ENCODE measurements at places on chromosomes 11 and 22.

DNA sequence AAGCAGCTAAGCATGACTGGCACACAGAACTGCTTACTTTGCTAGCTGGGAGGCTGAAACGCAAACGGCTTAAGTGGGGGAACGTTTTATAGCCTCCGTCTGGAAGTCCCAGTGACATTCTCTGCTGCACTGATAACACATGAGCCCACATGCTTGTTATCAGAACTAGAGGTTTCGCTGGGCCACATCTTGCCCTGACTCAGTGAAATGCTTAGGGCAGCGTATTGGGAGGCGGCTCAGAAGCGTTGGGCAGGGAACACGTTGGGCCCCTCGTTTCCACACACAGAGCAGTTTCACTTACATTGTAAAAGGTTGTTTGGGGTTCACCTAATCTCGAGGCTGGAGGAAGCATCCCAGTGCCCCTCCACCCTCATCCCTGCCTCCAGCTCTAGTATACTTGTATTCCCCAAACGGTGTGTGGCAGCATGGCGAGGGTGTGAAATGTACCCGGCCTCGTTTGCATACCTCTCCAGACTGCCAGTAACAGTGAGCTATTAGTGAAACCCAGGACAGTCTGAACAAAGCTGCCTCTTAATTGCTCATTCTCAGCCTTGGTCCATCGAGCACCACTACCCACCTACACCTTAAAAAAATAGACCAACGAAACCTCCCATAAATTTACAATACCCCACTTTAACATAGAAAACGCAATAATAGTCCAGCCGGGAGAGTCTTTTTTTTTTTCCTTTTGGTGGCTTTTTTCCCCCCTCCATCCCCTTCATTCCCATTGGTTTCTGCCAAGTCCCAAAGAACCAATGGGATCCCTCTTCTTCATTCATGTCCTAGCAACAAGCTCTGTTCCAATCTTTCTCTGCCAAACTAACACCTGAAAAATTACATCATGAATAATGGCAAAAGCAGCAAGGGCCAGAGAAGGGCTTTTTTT lies 218.8 kb upstream of the SORL1-AS1 start:
- no peak for DNase-seq

DNA sequence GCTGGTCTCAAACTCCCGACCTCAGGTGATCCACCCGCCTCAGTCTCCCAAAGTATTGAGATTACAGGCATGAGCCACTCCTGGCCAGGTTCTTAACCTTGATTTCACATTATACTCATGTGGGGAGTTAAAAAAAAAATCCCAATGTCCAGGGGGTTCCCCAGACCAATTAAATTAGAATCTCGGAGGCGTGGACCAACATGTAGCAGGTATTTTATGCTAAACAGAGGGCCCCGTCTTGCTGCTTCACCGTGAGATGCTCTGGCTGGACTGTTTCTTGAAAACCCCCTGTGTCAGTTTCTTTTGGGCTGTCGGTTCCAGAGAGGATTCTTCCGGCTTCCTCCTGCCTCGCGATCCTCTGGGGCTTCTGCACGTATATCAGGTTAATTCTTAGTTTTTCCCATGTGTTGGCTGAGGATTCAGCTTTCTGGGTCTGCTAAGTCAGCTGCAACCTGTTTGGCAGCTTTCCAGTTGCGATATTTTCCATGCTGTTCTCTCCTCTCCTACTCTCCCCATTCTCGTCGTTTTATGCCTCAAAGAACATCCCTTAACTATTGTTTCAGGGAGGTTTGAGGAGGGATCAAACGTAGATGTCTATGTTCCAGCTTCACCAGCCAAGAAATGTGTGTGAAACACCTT lies 50.6 kb upstream of the ACCSL start:
- DNase-seq: no peak

- DNase-seq: no peak
These were observed 110.2 kb downstream of the SWAP70 start for GRCh38 chr11:9774109-9774508.

DNA sequence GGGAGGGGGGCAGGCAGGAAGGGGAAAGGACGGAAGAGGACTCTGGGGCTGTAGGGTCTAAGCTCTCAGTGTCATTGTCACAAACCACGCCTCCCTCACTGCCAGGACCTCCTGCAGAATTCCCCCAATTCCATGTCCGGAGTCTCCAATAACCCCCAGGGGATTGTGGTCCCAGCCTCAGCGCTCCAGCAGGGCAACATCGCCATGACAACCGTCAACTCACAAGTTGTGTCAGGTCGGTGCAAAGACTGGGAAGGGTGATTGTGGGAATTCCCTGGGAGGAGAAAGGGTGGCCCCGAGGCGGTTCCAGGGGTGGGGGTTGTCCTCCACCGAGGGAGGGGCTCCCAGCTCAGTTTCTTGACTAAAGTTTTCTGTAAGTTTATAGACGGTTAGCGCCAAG lies 86.0 kb downstream of the FEZ1 start:
- no peak for DNase-seq

GRCh38 chr11:15988693-15989231 lies 367.6 kb downstream of the SOX6 start:
- DNase-seq: no peak

DNA sequence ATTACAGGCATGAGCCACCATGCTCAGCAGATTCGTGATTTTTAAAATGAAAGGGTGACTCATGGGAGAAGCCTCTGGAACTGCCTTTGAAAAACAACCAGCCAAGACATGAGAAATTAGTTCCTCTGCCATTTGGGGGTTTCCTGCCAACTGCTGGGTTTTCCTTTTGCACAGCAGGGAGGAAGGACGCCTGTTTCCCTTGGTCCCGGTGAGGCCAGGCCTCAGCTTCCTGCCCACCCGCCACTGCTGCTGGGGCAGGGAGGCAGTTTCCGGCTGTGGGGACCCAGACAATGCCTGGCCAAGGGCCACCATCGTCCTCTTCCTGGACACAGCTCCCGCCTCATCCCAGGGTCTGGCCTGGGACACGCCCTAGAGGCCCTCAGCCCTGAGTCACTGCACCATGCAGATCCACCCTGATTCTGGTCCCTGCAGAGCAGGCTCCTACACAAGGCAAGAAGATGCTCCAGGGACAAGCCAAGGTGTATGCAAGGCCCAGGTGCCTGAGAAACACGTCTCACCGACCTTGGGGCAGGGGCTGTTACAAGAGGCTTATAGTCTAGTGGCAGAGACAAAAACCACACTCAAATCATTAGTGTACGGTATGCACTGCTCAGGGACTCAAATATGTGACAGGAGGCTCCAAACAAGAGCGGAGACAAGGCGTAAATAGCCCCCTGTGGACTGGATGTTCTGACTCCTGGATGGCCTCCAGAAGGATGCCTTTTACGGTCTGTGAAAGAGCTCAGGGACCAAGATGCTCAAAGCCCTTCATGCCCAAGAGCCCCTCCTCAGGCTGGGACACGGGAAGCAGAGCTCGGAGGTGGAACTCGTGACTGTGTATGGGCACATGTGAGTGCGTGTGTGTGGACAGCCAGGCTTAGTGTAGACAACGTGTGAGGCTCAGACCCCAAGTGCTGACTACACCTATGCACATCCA lies 10.0 kb downstream of the PPM1F start:
- DNase-seq: no peak

DNA sequence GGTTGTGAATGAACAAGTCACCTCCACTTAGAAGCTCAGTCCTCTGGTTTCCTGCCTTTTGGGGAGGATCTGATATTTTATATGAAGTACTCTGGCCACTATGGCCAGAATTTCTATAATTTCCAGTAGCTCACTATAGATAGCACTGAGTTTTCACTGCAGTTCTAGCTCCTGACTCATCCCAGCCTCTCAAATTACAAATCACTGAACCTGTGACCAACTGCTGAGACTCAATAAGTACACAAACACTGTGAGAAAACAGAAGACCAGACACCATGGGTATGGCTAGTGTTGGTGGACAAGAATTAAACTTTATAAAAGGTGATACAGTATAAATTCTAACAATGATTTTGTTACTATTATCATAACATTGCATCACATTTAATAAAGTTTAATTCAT lies 47.1 kb upstream of the UCP3 start:
- DNase-seq: no peak

DNA sequence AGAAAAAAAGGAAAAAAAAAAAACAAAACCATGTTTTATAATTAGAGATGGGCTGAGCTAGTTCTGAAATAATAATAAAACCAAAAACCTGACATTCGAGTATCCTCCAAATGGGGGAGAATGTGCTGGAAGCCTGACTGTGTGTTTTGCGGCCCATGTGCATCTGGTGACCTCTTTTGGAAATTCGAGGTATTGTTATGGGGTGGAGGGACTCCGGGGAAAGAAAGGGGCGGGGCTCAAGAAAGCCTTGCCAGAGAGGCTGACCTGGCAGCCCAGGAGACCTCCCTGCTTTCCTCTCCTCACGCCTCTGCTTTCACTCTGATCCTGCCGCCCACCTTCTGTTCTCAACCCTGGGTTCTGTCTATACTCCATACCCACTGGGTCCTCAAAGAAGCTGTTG lies 72.9 kb downstream of the CTTN start:
- no peak for DNase-seq

DNA sequence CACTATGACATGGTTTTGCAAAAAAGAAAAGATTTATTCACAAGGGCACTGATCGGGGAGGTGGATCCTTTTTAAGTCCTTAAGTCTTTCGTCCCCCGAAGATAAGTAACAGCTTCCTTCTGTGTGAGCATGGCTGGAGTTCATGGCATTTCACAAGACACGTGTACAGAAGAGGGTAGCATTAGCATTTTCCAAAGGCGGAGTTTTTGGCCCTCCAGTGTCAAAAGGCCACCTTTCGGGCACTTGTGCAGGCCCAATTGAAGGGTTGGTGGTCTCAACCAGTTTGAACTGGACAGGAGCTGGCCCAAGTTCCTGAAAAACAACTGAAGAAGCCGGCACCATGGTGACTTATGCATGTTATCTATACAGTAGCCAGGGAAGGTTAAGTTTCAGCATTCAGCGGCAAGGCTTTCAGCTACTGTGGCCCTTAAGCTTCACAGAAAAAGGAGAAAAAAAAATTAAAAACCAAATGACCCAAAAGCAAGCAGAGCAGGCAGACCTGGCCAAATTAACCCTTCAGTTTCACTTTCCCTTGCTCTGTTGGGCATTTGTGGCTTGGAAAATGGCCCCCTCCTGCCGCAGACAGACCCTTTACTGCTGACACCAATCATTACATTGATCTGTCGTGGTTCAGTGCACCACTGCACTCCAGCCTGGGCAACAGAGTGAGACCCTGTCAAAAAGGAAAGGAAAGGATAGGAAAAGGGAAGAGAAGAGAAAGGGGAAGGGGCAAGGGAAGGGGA lies 18.7 kb downstream of the ZNF74 start:
- no peak for DNase-seq

DNA sequence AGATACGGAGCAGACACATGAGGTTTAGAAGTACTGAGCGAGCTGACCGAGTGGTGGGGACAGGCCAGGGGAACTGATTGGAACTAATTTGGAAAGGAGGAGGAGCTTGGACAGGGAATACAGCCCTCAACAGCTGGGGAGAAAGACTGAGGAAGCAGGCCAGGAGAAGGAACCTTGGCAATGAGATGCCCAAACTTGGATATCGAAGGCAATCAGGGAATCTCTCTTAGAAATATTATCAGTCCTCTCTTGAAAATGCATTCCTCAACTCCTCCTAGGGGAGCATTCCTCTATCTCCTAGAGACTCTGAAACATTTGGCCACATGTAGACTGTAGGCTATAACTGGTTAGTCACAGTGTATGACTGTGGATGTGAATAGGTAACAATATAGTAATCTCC lies 284.6 kb downstream of the GUCY1A2 start:
- no peak for DNase-seq

DNA sequence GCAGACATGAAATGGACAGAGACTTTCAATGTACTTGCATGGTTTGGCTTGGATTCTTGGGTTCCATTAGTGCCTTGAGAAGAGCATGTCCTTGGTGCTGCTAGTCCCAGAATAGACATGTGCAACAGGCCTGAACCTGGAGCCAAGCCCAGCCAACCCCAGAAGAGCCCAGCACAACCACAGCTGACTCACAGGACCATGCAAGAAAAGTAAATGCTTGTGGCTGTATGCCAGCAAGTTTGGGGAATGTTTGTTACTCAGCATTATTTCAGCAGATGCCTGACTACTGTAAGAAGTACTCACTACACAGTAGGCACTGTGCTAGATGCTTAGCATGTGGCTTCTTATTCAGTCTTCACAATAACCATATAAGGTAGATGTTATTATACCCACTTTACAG lies 39.2 kb upstream of the HMGXB4 start:
- DNase-seq: no peak

DNA sequence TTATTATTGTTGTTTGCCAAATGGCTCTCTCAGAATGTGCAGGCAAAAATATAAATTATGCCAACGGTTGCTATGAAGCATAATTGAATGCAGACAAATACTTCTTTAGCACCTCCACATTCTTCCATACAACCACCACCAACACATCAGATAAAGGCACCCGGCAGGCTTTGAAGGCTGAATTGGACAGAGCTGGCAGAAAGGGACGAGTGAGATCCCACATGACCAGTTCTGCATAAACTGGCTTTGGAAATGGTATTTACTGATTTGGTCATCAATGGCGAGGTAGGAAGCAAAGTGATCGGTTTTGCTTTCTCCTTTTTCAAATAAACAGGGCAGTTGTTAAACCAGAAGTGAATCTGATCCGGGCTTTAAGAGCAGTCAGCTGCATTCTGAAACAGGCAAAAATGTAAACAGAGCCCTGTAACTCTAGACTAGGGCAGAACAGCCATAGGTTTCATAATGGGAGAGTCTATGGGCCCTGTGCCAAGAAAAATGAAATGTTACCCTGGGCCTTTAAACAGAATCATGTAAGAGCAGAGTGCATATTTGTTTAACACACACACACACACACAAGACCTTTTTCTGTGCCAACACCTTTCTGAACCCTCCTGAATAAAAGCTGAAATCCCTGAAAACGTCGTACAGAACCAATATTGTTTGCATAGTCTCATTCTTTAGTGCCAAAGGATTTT lies 97.7 kb downstream of the MPPED2 start:
- no peak for DNase-seq

DNA sequence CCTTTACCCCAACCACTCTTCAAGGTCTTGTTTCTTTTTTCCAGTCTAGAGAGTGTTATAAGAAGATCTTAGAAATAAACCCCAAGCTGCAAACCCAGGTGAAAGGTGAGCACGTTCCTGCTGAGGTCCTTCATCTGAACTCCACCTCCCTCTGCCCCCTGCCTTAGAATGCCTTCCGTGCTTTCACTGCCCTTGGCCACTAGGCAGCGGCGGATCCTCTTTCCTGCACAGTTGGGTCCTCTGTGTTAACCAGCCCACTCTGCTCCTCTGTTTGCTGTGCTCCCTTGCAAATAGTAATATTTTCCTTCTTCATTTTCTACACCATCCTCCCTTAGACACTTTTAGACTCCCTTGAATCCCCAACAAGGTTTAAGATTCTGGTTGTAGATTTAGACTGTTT lies 24.3 kb downstream of the TTC12 start:
- no peak for DNase-seq

All from SIG-M5 (cell line).